BJ (cell line): ENCODE measurements at places on chromosomes 6 and 20. TPM values are rescaled to one million over a fixed set of nuclear protein-coding genes. Genes with fewer than 3 reads are reported as not detected.

Gene MUC21
- polyA plus RNA-seq, result not detected in 2 replicates

Gene C20orf202
- polyA plus RNA-seq, result not detected in 2 replicates

Gene NCOA3
- polyA plus RNA-seq, result 23.6 and 32.0 TPM in 2 replicates

Gene RWDD2A
- 4.4 and 6.9 TPM in 2 replicates for polyA plus RNA-seq

Gene HUS1B
- 0.10 and 0.12 TPM in 2 replicates for polyA plus RNA-seq

Gene SLA2
- not detected in 2 replicates for polyA plus RNA-seq

Gene PTCRA
- polyA plus RNA-seq, result not detected in 2 replicates

Gene IMPG1
- polyA plus RNA-seq, result not detected in 2 replicates

Gene KHDC1L
- polyA plus RNA-seq, result 0.31 TPM in 1 of 2 replicates, not detected in the other

Gene SUPT3H
- polyA plus RNA-seq, result 7.8 and 9.2 TPM in 2 replicates

Gene GPLD1
- 0.22 and 0.47 TPM in 2 replicates for polyA plus RNA-seq

Gene MATN4
- 0.05 and 0.06 TPM in 2 replicates for polyA plus RNA-seq

Gene FERMT1
- polyA plus RNA-seq, result 0.53 and 1.1 TPM in 2 replicates

Gene PBOV1
- polyA plus RNA-seq, result not detected in 2 replicates

Gene SLC32A1
- polyA plus RNA-seq, result not detected in 2 replicates

Gene LGSN
- polyA plus RNA-seq, result not detected in 2 replicates

Gene TMEM63B
- 34.1 and 56.5 TPM in 2 replicates for polyA plus RNA-seq

Gene SLC13A3
- 3.5 and 3.7 TPM in 2 replicates for polyA plus RNA-seq

Gene KCNK15
- polyA plus RNA-seq, result 0.58 and 0.82 TPM in 2 replicates

Gene THEMIS
- not detected in 2 replicates for polyA plus RNA-seq

Gene GRM1
- polyA plus RNA-seq, result 0.01 and 0.02 TPM in 2 replicates

Gene ZBTB9
- polyA plus RNA-seq, result 4.4 and 5.7 TPM in 2 replicates

Gene TBXT
- polyA plus RNA-seq, result not detected in 2 replicates

Gene LPIN3
- polyA plus RNA-seq, result 9.1 and 11.5 TPM in 2 replicates

Gene TXLNB
- 0.44 and 0.71 TPM in 2 replicates for polyA plus RNA-seq

Gene CRISP3
- polyA plus RNA-seq, result not detected in 2 replicates

Gene RIPOR3
- polyA plus RNA-seq, result 0.44 and 1.2 TPM in 2 replicates

Gene BMP2
- polyA plus RNA-seq, result 0.07 TPM in 2 replicates

Gene MARCKS
- polyA plus RNA-seq, result 47.0 and 118 TPM in 2 replicates

Gene UTRN
- polyA plus RNA-seq, result 25.6 and 33.2 TPM in 2 replicates

Gene SPTLC3
- 0.27 and 0.36 TPM in 2 replicates for polyA plus RNA-seq

Gene PSORS1C1
- polyA plus RNA-seq, result 4.9 and 6.7 TPM in 2 replicates

Gene MICB
- 21.9 and 23.4 TPM in 2 replicates for polyA plus RNA-seq

Gene SLC52A3
- polyA plus RNA-seq, result not detected in 2 replicates

Gene CCR6
- polyA plus RNA-seq, result not detected in 2 replicates

Gene BPI
- 0.69 and 1.1 TPM in 2 replicates for polyA plus RNA-seq

Gene ZSCAN31
- polyA plus RNA-seq, result 1.7 and 1.9 TPM in 2 replicates

Gene FAM217A
- polyA plus RNA-seq, result not detected in 2 replicates

Gene LTB
- not detected in 2 replicates for polyA plus RNA-seq

Gene NEURL2
- 2.1 and 4.3 TPM in 2 replicates for polyA plus RNA-seq

Gene GPR6
- not detected in 2 replicates for polyA plus RNA-seq

Gene RIN2
- polyA plus RNA-seq, result 25.2 and 29.4 TPM in 2 replicates

Gene LTV1
- 10.2 and 15.5 TPM in 2 replicates for polyA plus RNA-seq

Gene JAG1
- 10.6 and 19.9 TPM in 2 replicates for polyA plus RNA-seq

Gene CCDC170
- polyA plus RNA-seq, result 0.11 and 0.12 TPM in 2 replicates

Gene MCCD1
- not detected in 2 replicates for polyA plus RNA-seq

Gene SLC35F1
- 0.02 TPM in 1 of 2 replicates, not detected in the other for polyA plus RNA-seq

Gene RNASET2
- 24.7 and 28.4 TPM in 2 replicates for polyA plus RNA-seq

Gene CD109
- polyA plus RNA-seq, result 14.7 and 29.4 TPM in 2 replicates

Gene SLC16A10
- polyA plus RNA-seq, result not detected in 2 replicates

Gene PPP1R18
- polyA plus RNA-seq, result 87.5 and 121 TPM in 2 replicates

Gene ESR1
- polyA plus RNA-seq, result not detected in 2 replicates

Gene APOBEC2
- polyA plus RNA-seq, result not detected in 2 replicates

Gene FRK
- polyA plus RNA-seq, result 0.02 and 0.04 TPM in 2 replicates

Gene PDSS2
- 11.6 and 13.9 TPM in 2 replicates for polyA plus RNA-seq
